Activated gamma-delta T cell (primary cell): ENCODE measurements at places on chromosomes 12 and 14.

GRCh38 chr12:106049546-106049945, 89.2 kb downstream of the NUAK1 start:
- no peak for DNase-seq

DNA sequence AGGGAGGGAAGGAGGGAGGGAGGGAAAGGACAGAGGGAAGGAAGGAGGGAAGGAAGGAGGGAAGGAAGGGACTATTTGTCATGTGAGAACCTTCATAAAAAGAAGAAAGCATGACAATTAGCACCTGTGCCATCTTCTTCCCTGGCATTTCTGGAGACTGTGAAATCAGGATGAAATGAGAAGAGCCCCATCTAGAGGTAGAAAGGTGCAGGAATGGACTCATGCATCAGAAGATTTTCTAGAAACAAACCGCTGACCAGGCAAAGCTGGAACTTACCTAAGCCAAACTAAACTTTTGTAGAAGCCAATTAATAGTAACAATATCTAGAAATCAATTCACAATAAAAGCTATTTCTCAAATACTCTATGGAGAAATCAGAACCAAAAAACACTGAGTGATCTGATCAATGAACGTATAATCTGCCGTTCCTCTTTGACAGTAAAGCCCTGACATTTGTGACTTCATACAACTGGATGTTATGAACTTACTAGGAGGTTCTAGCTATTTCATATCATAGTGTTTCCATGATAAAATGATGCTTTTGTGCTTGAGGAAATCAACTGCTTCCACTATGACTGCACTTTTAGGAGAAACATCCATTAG, 24.4 kb upstream of the CRACR2A start:
- no peak for DNase-seq

- no peak for DNase-seq
Measured at GRCh38 chr12:102966200-102966863, 8.9 kb downstream of the ASCL1 start.

GRCh38 chr12:8559676-8560075, 19.0 kb upstream of the CLEC4E start:
- DNase-seq = no peak

DNA sequence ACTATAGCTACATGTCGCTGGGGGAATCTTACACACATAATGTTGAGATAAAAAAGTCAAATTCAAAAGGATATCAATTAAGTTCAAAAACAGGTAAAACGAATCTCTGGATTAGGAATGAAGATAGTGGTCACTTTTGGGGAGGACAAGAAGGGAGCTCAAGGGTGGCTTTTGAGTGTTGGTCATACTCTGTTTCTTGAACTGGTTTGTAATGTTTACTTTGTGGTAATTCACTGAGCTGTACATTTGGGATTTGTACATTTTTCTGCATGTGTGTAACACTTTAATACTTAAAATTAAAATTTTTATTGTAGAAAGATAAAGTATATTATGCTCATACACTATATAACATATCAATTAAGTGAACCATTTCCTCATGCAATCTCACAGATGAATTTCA, 26.6 kb downstream of the KLHL28 start:
- DNase-seq = no peak

DNA sequence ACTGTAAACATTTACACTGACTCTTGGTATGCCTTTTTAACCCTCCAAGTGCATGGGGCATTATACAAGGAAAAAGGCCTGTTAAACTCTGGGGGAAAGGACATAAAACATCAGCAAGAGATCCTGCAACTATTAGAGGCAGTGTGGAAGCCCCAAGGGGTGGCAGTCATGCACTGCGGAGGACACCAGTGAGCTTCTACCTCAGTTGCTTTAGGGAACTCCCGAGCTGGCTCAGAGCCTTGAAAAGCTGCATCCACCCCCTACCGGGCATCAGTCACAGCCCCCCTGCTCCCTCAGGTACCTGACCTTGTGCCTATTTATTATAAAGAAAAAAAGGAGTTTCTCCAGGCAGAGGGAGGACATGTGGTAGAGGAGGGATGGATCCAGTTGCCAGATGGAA, 695.6 kb upstream of the LMO3 start:
- no peak for DNase-seq

DNA sequence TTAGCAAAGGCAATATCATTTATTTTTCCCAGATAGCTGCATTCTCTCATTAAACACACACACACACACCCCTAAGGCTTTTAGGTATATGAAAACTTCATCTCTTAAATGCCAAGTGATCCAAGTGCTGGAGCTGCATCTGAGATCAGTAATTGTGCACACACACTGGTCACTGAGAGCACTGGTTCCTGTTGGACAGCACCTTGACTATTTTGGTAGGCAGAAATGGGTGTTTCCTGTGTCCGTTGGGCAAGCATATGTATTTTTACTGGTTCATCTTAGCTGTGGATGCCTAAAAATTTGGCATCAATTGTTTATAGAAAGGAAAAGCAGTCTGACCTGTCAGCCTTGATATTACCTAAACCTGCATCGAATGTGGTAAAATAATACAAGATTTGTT, 182.5 kb downstream of the MSRB3 start:
- DNase-seq = no peak

DNA sequence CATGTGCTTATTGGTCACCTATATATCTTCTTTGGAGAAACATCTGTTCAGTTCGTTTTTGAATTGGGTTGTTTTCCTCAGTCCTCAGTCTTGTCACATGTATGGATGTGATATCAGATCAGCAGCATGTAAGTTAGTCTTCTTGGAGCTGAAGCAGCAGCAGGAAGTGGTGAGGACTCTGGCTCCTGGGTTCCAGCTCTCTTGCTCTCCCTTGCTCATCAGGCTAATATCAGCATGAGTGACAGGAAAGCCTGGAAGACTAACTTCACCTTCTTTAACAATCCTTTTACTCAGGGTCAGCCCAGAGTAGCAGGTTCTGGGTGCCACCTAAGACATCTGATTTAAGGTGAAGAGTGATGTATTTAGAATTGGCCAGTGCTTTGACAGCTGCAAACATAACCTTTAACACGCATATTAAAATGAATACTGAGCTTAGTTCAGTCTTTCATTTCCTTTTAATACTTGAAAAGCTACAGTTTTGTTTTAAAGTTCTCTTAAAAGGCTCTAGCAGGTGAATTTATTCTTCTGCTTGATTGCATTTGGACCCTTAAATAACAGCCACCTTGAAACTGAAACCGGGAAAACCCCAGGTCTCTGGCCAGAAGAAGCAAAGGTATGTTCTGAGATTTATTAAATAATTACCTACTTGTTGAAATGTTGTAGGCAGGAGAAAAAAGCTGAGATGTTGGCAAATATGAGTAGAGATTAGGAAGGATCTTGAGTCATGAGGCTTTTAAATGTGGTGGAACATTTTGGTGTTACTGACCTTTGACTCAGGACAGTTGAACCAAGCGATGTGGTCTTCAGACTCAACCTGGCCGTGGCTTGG, 54.3 kb downstream of the DRAM1 start:
- no peak for DNase-seq

DNA sequence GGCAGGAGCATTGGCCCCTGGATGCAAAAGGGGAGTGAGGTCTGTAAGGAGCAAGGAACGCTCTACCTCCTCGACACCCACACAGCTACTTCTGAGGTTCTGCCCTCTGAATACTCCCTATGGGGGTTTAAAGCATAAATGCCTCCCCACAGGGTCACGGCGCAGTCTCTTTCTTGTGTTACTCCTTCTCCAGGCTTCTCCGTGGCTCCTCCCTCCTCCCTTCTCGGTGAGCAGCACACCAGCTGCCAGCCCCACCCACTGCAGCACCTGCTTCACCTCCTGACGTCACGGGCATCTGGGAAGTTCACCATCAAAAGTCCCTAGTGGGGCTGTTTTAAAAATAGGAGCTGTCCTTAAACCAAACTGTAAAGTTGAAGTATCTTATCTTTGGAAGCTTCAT, 67.3 kb downstream of the SPTB start:
- DNase-seq = no peak

DNA sequence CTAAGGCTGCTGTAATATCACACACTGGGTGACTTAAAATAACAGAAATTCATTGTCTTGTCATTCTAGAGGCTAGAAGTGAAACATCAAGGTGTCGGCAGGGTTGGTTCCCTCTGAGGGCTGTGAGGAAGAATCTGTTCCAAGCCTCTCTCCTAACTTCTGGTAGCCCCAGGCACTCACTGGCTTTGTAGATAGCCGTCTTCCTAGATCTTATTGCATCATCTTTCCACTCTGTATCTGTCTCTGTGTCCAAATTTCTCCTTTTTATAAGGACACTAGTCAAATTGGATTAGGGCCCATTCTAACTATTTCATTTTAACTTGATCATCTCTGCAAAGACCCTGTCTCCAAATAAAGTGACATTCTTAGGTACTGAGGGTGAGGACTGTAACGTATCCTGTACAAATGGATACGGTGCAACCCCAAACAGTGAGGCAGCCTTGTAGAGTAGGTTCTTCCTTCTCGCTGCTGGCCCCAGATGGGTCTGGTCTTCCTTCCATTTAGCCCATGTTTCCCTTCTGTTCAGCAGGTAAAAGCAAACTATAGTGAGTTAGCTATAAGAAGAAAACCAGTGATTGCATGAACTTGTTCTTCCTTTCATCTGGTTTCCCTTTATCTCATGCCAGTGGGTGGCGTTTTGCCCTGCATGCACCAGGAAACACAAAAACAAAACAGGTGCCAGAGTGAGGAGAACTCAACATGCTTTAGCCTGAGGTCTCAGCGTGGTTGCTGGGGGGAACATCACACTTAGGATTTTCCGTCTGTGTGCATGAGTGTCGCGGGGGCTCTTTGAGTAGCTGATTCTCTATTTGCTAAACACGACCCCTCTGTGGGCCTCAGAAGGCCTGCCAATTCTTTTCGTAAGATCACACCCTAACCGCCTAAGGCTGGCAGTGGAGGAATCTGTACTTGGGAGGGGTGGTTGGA, 19.5 kb downstream of the TTC9 start:
- no peak for DNase-seq

GRCh38 chr12:45518291-45519235, 210.9 kb upstream of the ARID2 start:
- no peak for DNase-seq

- DNase-seq = no peak
Measured at GRCh38 chr12:77388445-77389265, 323.3 kb upstream of the E2F7 start.

- no peak for DNase-seq
Measured at GRCh38 chr12:106138357-106138632, 459 bp downstream of the NUAK1 start.

GRCh38 chr12:106049105-106049504, 89.6 kb downstream of the NUAK1 start:
- DNase-seq = no peak

- no peak for DNase-seq
Measured at GRCh38 chr12:98754095-98754494, 109.0 kb downstream of the APAF1 start.

- no peak for DNase-seq
Measured at GRCh38 chr14:52018252-52018651, 28.9 kb downstream of the RTRAF start.

GRCh38 chr14:38559711-38560110, 303.8 kb upstream of the CLEC14A start:
- DNase-seq = no peak

DNA sequence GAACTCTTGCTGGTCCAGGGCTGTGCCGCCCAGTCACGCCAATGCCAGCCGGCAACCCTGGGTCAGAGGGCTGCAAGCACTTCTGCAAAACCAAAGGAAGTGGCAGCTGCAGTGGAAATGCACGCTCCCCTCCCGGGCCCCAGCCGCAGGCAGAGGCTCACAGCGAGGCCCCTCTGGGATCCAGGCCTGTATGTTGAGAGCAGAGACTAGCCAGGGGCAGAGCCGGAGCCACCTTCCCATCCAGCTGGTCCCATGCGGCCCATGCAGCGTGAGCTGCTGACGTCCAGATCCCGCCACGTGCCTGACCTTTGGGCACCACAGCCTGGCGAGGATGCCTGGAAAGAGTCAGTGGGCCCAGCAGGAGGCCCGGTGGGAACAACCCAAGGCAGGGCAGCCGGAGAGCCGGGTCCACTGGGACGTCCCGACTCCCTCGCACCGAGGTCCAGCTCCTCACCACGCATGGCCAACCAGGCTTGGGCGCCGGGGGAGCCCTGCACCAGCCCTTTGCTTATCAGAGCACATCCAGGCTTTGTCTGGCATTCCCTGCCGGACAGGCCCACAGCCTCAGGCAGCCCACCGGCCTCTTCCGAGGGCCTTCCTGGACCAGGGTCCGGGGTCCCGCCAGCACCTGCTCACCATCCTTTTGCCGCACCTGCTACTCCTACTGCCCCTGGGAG, 4.3 kb downstream of the GPR132 start:
- DNase-seq = peak; percentile 34

DNA sequence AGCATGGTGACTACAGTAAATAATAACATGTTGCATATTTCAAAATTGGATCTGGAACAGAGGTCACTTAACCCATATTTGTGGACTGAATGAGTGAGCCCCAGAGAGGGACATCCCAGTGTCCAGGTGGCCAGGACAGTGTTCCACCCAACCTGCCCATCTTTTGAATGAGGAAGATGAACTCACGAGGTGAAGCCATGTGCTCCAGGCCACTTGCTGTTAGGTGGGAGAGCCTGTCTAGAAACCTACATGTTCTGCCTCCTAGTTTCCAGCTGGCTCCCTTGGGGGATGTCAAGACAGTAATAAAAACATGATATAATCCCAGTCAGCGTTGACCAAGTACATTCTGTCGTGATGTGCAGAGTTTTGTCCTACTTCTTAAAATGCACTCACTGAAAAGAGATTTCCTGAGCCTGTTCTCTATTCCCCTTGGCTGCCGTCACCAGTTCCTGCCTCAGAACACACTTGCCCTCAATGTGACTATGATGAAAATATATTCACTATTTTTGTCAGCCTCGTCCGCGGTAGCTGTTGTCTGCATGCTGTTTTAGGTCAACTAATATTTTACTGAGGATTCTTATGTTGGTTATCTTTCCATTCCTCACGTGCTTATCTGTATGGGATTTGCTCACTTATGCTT, 25.7 kb downstream of the TSPAN9 start:
- no peak for DNase-seq
